ENCODE measurements at places on chromosomes 11 and 22.

DNA sequence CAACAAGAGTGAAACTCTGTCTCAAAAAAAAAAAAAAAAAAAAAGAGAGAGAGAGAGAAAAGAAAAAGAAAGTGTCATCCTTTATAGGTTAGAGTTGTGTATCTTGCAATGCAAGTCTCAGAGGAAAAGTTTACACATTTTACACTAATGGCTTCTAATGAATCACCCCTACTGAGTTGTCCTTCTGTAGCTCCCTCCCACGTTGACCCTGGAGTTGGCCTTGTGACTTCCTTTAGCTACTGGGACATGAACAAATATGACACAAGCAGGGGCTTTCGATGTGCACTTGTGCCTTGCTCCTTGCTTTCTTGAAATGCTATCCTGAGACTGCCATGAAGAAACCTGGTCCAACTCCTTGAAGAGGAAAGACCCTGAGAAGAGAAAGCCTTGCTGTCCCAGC is 2.4 kb upstream of the SMCO4 start:
- DNase-seq = no peak

DNA sequence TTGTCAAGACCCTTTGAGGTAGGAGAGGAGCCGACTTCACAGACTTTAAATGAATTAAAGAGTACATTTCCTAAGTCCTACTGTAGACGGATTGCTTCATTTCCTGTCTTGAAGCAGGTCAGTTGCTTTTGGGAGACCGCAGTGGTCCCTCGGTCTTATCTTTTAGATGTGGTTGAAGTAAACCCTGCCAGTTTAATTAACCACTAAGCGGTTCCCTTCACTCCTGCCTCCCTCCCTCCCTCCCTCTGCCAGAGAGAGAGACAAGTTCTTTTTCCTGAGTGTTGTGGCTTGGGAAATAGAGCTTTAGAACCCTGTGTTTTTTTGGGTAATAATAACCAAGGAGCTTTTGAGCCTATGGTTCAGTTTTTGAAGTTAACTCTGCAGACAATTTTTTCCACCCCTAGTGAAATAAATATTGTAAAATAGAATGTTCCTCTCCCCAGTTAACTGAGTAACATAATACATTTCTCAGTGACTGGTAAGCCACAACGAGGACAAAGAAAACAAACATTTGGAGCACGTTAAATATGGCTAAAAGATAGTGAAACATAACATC is 147.5 kb downstream of the LDLRAD3 start:
- no peak for DNase-seq

GRCh38 chr11:1235901-1236315 is 13.0 kb downstream of the MUC5B start:
- DNase-seq = no peak

DNA sequence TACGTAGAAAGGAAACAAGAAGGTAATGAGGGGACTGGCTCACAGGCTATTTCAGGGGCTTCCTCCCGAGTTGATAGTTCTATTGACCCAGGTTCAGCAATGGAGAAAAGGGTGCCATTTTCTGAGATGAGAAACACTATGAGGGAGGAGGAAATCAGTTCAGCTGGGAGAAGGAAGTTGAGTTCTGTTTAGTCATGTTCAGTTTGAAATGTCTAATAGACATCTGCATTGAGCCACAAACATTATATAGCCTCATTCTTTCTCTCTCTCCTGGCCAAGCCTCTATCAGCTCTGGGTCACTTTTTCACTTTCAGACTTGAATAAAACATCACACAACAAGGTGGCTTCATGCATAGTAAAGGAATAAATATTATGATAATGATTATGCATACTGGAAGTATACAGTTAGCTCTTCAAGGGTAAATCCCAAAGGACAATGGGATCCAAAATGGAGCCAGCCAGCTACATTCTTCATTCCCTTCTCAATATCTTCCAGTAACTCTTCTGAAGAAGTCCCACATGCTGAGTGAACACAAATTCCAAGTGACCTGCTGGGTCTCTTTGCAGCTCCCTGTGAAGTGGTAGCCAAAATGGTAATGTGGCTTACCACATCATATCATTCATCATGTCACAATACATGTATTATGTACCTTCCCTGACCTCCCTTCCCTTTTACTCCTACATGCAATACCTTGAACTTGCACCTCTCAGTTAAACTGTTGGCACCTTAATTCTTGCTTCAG is 80.9 kb upstream of the CD44 start:
- no peak for DNase-seq

- no peak for DNase-seq
Observed at GRCh38 chr11:113256431-113257202, 57.8 kb upstream of the TTC12 start.

All from globus pallidus (tissue), 1 donor.